Kidney (tissue), 22 donors: ENCODE measurements at places on chromosomes 5 and 9. TPM values are rescaled to one million over a fixed set of nuclear protein-coding genes. Genes with fewer than 3 reads are reported as not detected.

- no peak overlapping the region for H3K27ac ChIP-seq
- no peak for DNase-seq
- no peaks in the 10 kb centered on the region for H3K27me3 ChIP-seq
- H3K4me1 ChIP-seq = peaks cover under 1% of the 10 kb centered on the region
- H3K36me3 ChIP-seq = no peaks in the 10 kb centered on the region
Measured at GRCh38 chr9:96612966-96613589, 6.6 kb downstream of the CDC14B start.

GRCh38 chr5:147051193-147051592, 172.6 kb upstream of the PPP2R2B start:
- H3K36me3 ChIP-seq = no peaks in the 10 kb centered on the region
- DNase-seq = no peak
- no peaks in the 10 kb centered on the region for H3K4me1 ChIP-seq
- no peak overlapping the region for H3K27ac ChIP-seq
- no peaks in the 10 kb centered on the region for H3K27me3 ChIP-seq
- H3K4me3 ChIP-seq = no peak overlapping the region

DNA sequence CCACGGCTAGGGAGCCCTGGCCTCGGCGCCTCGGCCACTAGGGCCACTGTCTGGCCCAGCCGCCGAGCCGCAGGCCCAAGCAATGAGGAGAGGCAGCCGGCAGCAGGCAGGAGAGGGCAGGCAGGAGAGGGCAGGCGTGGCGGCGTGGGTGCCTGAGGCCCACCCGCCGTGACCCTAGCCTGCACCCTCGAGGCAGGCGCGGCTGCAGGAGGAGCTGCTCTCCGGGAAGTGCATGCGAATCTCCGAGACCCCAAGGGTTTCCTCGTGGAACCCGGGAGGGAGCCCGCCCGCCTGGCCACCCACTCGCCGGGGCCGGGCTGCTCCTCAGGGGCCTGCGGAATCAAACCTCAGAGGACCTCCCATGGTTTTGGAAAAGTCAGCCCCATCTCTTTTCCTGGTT, 9.3 kb downstream of the GRIN1 start:
- no peaks in the 10 kb centered on the region for H3K4me1 ChIP-seq
- H3K36me3 ChIP-seq = no peaks in the 10 kb centered on the region
- no peak for DNase-seq
- H3K27me3 ChIP-seq = peaks cover 7% of the 10 kb centered on the region
- H3K4me3 ChIP-seq = no peak overlapping the region

DNA sequence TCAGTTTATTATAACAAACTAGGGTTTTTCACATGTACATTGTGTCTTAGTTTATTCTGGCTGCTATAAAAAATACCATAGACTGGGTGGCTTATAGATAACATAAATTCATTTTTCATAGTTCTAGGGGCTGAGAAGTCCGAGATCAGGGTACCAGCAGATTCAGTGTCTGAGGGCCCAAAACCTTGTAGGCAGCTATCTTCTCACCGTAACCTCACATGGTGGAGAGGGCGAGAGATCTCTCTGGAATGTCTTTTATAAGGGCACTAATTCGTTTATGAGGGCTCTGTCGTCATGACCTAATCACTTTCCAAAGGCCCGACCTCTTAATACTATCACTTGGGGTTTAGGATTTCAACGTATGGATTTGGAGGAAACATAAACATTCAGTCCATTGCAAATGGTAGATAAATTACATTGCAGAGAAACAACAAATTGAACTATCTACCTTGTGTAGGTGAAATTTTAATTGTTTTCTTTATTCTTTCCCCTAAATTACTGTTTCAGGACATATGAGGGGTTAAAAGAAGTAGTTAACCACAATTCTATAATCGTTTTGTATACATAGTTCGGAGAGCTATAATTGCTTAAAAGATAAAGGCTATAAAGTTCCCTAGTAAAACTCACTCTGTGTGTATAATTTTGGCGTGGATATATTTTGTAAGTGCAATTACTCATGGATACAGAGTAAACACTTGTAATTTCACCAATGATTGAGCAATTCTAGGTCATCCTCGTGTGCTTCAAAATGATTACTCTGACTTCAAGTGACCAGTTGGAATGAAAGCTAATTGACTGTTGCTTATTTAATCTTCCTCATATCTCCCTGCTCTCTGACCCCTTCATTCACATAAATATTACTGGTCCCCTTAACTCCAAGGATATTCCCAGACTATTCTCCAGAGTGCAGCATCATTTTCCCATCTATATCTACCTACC, 247.5 kb upstream of the TMEM161B start:
- H3K4me3 ChIP-seq = no peak overlapping the region
- no peaks in the 10 kb centered on the region for H3K4me1 ChIP-seq
- H3K27me3 ChIP-seq = no peaks in the 10 kb centered on the region
- H3K27ac ChIP-seq = no peak overlapping the region
- no peaks in the 10 kb centered on the region for H3K36me3 ChIP-seq
- DNase-seq = no peak

Gene SPATA31D4
- polyA plus RNA-seq = not detected

DNA sequence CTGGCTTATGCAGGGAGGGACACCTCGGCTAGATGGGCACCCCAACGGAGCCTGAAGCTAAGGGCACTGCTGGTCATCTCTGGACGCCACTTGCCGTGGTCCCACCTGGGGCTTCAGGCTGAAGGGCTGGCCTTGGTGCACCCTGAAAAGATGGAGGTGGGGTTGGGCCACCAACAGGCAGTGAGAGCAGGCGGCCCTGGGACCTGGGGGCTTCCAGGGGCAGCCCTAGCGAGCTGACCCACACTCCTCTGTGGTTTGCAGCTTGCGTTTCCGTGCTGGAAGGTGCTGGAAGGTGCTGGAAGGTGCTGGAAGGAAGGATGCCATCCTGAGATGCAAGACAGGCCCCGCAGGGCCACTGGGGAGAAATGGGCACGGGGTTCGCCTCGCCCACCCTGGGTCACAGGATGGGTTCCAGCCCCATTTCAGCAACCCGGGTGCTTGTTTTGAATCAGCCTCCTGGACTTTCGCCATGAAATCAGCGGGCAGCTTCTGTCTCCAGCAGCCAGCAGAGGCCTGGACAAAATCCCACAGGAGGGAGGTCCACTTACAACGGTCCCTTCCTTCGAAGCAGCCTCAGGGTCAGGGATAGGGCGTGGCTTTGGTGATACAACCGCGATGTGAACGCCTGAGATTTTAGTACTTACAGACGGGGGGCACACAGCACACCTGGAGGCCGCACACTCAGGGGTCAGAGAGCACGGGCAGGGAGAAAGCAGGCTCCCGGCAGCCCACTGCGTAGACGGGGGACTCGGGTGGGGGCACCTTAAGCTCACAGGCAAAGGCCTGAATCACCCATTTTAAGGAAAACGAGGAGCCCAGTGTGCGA, 303.1 kb upstream of the IRX4 start:
- peaks cover 2% of the 10 kb centered on the region for H3K4me1 ChIP-seq
- H3K36me3 ChIP-seq = no peaks in the 10 kb centered on the region
- peaks cover 2% of the 10 kb centered on the region for H3K27me3 ChIP-seq
- H3K4me3 ChIP-seq = no peak overlapping the region
- no peak overlapping the region for H3K27ac ChIP-seq
- peak; percentile 67 for DNase-seq

- H3K27ac ChIP-seq = no peak overlapping the region
- no peaks in the 10 kb centered on the region for H3K27me3 ChIP-seq
- no peaks in the 10 kb centered on the region for H3K4me1 ChIP-seq
- DNase-seq = peak; percentile 82
- no peak overlapping the region for H3K4me3 ChIP-seq
Measured at GRCh38 chr5:89946916-89947315, 462.6 kb downstream of the CETN3 start.

Gene OR13C8
- polyA plus RNA-seq = not detected

- no peak overlapping the region for H3K27ac ChIP-seq
- H3K27me3 ChIP-seq = no peaks in the 10 kb centered on the region
- no peak overlapping the region for H3K4me3 ChIP-seq
- no peaks in the 10 kb centered on the region for H3K36me3 ChIP-seq
- H3K4me1 ChIP-seq = no peaks in the 10 kb centered on the region
Measured at GRCh38 chr5:90170261-90170660, 239.3 kb downstream of the CETN3 start.

DNA sequence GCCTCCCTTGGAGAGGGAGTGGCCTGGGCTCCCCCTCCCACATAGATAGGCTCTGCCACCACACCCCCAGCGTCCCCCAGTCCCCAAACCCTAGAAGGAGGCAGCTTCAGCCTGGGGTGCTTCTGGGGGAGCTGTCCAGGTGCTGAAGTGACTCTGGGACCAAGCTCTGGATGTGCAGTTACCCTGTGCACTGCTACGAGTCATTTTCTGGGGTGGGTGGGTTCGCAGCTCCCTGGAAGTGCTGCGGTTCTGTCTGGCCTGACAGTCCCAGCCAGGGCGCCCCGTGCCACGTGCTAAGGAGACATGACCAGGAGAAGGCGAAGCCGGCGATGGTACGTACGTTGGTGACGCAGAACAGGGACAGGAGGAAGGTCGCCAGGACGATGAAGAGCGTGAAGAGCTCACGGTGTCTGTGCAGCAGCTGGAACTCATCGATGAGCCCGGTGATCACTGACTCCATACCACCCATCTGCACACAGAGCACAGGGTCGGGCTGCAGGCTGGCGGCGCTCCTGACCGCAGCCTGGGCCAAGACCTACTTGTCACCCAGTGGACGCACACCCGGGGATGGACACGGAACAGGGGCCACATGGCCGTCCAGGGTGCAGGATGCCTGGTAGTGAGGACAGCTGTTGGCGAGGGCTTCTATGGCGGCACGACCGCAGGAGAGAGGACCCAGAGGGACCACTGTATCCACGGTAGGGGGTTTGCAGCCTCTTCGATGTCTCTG, 35.7 kb downstream of the SLC6A3 start:
- no peaks in the 10 kb centered on the region for H3K27me3 ChIP-seq
- peak; percentile 74 for DNase-seq
- H3K27ac ChIP-seq = no peak overlapping the region
- no peak overlapping the region for H3K4me3 ChIP-seq
- H3K36me3 ChIP-seq = no peaks in the 10 kb centered on the region

DNA sequence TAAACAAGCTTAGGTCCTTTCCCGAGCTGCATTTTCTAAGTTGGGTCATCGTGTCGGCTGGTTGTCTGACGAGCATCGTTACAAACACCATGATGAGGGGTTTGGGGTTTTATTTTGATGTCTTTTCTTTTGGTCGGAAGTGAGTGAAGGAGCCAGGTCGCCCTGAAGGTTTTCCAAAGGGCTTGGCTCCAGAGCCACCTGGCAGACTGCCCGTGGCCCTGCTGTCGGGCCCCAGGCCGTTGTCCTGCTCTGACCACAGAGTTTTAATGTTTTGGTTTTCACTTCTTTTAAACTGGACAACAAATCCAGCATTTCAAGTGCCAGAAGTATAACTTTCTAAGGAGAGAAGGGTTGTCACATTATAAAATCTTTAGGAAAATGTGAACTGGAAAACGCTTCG, 42.3 kb downstream of the TENT4A start:
- DNase-seq = no peak
- no peak overlapping the region for H3K4me3 ChIP-seq
- H3K27me3 ChIP-seq = no peaks in the 10 kb centered on the region
- H3K27ac ChIP-seq = no peak overlapping the region
- H3K4me1 ChIP-seq = peaks cover 6% of the 10 kb centered on the region

Gene RFK
- 20.6 TPM for polyA plus RNA-seq

DNA sequence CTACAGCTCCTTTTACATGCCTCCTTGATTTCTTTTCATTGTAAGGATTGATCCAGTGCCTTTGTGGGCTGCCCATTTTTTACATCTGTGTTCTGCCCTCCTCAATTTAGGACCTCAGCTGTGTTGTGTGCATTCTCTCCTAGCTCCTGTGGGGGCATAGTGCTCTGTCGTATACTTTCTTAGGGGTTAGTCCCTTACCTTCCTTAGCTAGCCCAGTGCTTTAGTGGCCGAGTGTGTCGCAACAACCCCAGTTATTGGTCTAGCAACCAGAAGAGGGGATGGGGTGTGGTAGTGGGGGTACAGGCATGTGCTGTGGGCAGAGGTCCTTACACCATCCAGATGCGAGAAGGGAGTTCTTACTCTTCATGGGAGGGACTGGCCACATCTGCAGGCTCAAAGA, 12.1 kb downstream of the MTRR start:
- no peak overlapping the region for H3K27ac ChIP-seq
- H3K36me3 ChIP-seq = peaks cover 26% of the 10 kb centered on the region
- H3K4me3 ChIP-seq = no peak overlapping the region
- no peaks in the 10 kb centered on the region for H3K4me1 ChIP-seq
- H3K27me3 ChIP-seq = no peaks in the 10 kb centered on the region

Gene FBP2
- polyA plus RNA-seq = not detected

DNA sequence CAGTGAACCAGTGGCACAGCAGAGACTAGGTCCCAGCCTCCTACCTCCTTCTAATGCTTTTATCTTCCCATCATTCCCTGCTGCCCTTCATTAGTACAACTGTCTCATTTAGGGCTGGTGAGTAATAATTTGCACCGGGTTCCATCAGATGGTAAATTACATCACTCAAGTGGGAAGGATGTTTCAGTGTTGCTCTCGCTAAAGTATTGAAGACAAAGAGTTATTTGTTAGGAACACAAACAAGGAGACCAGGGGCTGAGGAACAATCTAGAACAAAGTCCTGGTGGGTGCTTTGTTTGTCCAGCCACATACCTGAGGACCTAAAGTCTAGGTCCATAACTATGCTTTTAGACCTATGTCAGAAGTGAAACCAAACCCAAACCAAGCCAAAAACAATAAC, 52.4 kb downstream of the SEC61B start:
- H3K36me3 ChIP-seq = no peaks in the 10 kb centered on the region
- no peaks in the 10 kb centered on the region for H3K4me1 ChIP-seq
- no peak overlapping the region for H3K4me3 ChIP-seq
- no peak for DNase-seq

DNA sequence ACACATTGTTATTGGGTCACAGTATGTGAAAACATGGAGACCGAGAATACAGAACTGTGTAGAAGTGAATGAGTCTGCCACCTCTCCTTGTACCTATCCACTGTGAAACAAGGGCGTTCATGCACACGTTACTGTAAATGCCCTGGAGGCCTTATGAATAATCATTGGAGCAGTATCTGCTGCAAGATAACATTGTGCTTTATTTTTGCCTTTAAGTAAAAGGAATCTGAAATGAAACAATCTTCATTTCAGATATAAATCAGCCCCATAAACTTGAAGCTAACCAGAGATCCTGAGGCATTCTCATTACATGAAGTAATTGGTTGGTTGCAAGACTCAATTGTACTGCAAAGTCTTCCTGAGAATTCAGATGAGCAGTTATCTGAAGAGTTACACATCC, 419.6 kb downstream of the KDM4C start:
- DNase-seq = no peak
- H3K27me3 ChIP-seq = no peaks in the 10 kb centered on the region
- H3K4me3 ChIP-seq = no peak overlapping the region
- peaks cover 2% of the 10 kb centered on the region for H3K36me3 ChIP-seq
- peaks cover 3% of the 10 kb centered on the region for H3K4me1 ChIP-seq
